ENCODE measurements at places on chromosomes 12 and 14. TPM values are rescaled to one million over a fixed set of nuclear protein-coding genes. Genes with fewer than 3 reads are reported as not detected.

Gene GARIN6
- not detected for total RNA-seq

Gene SDR9C7
- total RNA-seq, result not detected

Gene PIWIL1
- not detected for total RNA-seq

Gene TSHR
- total RNA-seq, result not detected

Gene PMCH
- total RNA-seq, result not detected

Gene IGF1
- total RNA-seq, result 0.69 TPM

Gene RHEBL1
- 5.4 TPM for total RNA-seq

Gene INSM2
- total RNA-seq, result not detected

Gene COX14
- 57.1 TPM for total RNA-seq

Gene EIF2B1
- total RNA-seq, result 67.1 TPM

Gene TGM1
- 2.1 TPM for total RNA-seq

Gene PLEKHD1
- not detected for total RNA-seq

Gene SLC38A4
- total RNA-seq, result 0.10 TPM

Gene KRT78
- total RNA-seq, result not detected

Gene OAS2
- 101 TPM for total RNA-seq

Gene PPP1R13B
- total RNA-seq, result 10.3 TPM

Gene HOXC10
- total RNA-seq, result not detected

Gene KRT4
- not detected for total RNA-seq

Gene JPH4
- not detected for total RNA-seq

Gene LRIG3
- 17.3 TPM for total RNA-seq

Gene TUNAR
- total RNA-seq, result not detected

Gene SRSF5
- 114 TPM for total RNA-seq

Gene BORCS5
- 5.2 TPM for total RNA-seq

Gene CLMN
- total RNA-seq, result 1.3 TPM

Gene TUBA1C
- total RNA-seq, result 1,280 TPM

Gene CLEC1B
- not detected for total RNA-seq

Gene CDH24
- total RNA-seq, result 16.7 TPM

Gene AQP2
- total RNA-seq, result not detected

Gene MGAT4C
- not detected for total RNA-seq

Gene CLEC6A
- not detected for total RNA-seq

Gene TC2N
- 1.0 TPM for total RNA-seq

Gene AVPR1A
- not detected for total RNA-seq

Gene OR6C2
- not detected for total RNA-seq

Gene GNB3
- total RNA-seq, result 0.20 TPM

Gene AHSA1
- 193 TPM for total RNA-seq

Gene SVOP
- total RNA-seq, result not detected

Gene COX6A1
- 626 TPM for total RNA-seq

Gene CBLN3
- 2.2 TPM for total RNA-seq

Gene SIX4
- total RNA-seq, result 1.00 TPM

Gene SERPINA1
- not detected for total RNA-seq

Gene MARCHF9
- 2.8 TPM for total RNA-seq

Gene GLI1
- not detected for total RNA-seq

Gene CIDEB
- 14.5 TPM for total RNA-seq

Gene TAS2R8
- not detected for total RNA-seq

Gene LGR5
- total RNA-seq, result not detected

Gene COX8C
- not detected for total RNA-seq

Gene GZMH
- not detected for total RNA-seq

Gene VRTN
- not detected for total RNA-seq

Gene ART4
- total RNA-seq, result 2.7 TPM

Gene KRT82
- not detected for total RNA-seq

Gene MGAT2
- total RNA-seq, result 101 TPM

Gene WSCD2
- total RNA-seq, result not detected

Gene SYNDIG1L
- not detected for total RNA-seq

Gene RD3L
- total RNA-seq, result not detected

Gene TAS2R50
- 0.20 TPM for total RNA-seq

Gene NFE2
- total RNA-seq, result not detected

Gene MMP19
- 2.3 TPM for total RNA-seq
